ENCODE measurements at places on chromosomes 16 and 17.

- no peak for DNase-seq
Measured at GRCh38 chr17:37708616-37709212, 36.1 kb downstream of the HNF1B start.

DNA sequence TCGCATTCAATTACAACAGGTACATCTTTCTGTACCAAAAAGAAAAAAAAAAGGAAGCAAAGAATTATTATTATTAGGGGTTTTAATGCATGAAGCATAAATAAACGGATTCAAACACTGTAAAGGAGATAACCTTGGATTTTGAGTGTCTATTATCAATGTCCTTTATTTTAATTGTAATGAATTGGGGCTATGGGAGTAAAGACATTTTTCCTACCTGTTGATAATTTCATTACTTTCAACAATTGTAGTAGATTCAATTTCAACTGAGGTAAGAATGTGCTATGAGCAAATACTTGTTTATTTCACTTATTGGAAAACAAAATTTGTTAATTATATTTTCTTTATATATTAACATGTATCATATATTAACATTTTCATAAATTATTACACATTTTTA is 855.6 kb downstream of the KCNJ2 start:
- DNase-seq: no peak

DNA sequence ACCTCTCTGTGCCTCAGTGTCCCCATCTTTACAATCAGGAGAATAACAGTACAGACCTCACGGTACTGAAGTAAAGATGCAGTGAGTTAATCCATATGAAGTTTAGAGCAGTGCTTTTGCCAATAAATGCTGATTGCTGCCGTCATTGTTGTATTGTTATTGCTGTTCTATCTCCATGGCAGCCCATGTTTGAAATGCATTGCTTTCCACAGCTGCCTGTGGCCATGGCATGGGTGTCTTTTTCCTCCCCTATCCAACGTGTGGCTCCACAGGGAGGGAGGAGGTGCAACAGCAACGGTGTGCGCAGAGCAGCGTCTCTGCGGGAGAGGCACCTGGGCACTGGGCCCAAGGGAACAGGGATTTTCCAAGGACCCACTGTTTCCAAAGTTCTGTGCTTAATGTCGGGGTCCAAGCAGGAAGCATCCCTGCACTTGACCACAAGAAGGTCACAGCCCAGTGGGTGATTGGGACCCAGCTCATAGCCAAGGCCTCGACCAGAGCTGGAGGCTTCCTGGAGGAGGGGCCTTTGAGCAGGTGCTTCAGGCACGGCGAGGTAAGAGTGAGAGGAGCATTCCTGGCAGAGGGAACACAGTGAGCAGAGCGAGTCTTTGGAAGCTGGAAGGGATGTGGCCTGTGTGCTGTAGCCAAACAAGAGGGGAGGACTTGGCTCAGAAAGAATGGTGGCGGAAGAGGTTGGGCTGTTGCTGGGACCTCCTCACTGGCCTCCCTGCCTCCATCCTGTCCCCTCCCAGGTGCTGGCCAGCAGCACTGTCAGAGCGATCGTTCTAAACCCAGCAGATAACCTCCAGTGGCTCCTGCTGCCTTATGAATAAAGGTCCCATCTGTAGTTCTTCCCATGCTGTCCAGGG is 3.9 kb downstream of the RAI1 start:
- DNase-seq: peak; percentile 58

DNA sequence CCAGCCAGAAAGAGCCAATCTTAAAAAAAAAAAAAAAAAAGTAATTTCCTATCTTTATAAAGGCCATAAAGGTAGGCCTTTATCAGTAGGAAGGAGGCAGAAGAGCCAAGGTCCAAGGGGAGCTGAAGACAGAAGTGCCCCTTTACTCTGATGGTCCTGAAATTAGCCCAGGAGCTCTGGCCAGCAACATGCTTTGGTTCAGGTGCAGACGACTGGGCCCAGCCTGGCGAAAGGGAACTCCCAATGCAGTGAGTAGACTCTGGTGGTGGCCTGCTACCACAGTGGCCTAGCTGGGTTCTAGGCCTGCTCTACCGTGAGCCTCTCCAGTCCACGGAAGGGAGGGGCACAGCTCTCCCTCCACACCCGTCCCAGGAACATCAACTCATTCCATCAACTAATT is 23.1 kb upstream of the MEIOB start:
- no peak for DNase-seq

GRCh38 chr17:77609553-77610517 is 348.7 kb upstream of the TNRC6C start:
- no peak for DNase-seq

DNA sequence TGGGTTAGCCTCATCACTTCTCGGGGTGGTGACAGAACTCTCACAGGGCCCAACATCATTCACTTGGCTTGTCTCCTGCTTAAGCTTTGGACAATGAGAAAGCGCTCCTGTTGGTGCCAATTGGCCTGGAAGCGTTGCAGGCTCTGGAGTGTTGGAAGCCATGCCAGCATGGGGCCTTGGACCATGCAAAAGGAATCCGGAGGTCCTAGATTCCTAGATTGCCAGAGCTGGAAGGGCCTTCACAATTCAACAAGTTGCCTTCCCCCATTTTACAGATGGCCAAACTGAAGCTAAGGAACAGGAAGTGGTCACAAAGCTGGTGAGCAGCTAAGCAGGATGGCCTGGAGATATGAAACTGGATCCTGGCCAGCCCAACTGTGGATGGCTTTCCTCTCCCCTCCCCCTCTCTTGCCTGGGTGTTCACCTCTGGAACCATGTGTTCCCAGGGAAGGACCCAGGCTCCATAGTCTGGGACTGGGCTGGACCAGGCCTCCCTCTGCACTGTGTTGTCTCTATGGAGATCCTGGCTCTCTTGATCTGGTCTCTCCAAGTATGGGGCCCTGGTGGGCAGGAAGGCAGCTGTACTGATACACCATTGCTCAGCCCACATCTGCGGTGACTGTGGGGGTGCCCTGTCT is 6.0 kb upstream of the IGFBP4 start:
- DNase-seq: peak; percentile 18

GRCh38 chr17:63753215-63753614 is 11.6 kb upstream of the STRADA start:
- DNase-seq: no peak

GRCh38 chr16:85626191-85626981 is 13.3 kb downstream of the GSE1 start:
- DNase-seq: peak; percentile 97

DNA sequence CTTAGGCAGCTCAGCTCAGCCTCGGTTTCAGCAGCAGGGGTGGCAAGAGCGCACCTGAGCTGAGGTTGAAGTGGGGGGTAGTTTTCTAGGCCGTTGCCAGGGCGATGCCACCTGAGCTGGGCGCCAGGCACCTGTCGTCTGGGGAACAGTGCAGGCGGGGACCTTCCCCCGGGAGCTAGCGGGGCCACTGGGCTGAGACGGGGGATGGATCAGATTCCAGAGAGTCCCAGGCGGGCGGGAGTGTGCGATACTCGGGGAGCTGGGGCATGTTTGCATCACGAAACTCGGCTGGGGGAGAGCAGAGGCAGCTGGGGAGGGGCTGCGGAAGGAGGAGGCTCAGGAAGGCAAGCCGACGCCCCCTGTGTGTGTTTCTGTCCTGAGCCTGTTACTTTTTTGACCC is 477 bp upstream of the CLDN9 start:
- DNase-seq: peak; percentile 93

GRCh38 chr17:60321336-60322055 is 70.4 kb downstream of the USP32 start:
- no peak for DNase-seq

DNA sequence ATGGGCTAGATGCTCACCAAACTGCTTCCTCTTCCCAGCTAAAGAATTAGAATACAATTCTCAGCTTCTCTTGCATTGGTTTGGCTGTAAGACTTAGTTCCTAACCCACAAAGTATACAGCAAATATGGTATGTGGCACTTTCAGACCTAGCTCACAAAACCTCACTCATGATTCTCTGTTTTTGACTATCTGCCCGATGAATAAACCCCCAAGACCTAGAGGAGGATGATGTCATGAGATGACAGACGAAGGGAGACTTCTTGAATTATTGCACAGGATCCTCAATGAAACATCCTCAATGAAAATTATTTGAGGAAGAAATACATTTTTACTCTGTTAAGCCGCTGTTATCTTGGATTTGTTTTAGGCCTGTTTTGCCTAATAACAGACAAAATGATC is 14.3 kb downstream of the CNOT1 start:
- no peak for DNase-seq

- DNase-seq: peak; percentile 50
Measured at GRCh38 chr17:13194887-13195286, 177.1 kb upstream of the ELAC2 start.

GRCh38 chr17:40167685-40168261 is 9.5 kb upstream of the RAPGEFL1 start:
- no peak for DNase-seq

DNA sequence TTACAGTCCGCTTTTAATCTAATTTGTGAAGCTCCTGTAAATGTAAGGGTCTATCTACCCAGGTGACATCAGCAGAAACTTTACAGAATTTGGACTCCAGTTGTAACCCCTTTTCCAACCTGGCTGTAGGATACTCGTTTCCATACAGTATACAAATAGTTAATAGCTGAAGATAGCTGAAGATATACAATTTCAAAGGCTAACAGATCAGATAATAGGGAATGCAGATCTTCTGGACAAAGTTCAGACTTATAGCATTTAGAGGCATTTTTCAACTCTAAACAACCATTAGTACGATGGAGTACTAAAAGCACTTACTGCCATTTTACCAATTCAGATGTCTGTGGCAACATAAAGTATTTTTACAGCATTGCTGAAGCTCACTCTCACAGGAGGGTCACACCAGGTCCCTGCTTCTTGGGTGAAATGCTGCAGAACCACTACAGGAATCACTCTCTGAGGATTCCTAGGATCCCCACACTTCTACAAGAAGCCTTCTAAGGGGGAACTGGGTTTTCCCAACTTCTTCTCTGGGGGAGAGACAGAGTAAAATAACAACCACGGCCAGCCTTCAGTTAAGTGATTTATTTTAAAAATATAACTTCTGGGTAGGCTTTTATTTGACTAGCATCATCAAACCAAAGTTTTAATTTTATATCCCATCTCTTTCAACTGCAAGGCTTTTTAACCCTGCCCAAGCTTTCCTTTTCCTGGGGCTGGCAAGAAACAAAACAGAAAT is 2.9 kb downstream of the VEZF1 start:
- no peak for DNase-seq

DNA sequence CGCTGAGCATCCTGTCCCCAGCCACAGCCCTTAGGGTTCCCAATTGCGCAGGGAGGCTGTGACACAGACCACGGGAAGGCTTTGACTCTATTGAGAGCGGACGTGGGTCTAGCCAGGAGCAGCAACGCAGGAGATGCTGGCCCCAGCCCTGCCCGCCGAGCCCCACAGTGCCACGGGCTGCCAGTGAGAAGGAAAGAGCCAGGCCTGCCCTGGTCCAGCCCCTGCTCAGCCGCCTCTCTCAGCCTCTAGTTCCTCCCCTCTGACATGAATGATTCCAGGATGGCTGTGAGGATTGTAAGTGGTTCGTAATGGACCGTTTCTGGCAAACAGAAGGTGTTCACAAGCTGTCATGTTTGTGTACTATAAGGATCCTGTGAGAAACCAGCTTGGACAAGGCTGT is 2.5 kb downstream of the BHLHA9 start:
- DNase-seq: peak; percentile 4

DNA sequence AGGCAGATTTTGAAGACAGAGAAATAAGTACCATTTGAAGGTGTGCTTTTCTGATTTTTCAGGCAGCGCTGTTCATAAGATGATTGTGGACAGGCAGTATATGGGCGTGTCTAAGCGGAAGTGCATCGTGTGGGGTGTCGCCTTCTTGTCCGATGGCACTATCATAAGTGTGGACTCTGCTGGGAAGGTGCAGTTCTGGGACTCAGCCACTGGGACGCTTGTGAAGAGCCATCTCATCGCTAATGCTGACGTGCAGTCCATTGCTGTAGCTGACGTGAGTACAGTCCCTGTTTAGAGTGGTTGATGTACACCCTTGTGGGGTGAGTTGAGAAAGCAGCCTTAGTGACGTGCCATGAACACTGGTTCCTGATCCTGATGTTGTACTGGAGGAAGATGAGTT is 10.7 kb downstream of the UTP4 start:
- no peak for DNase-seq

- DNase-seq: peak; percentile 53
Measured at GRCh38 chr16:57186872-57187854, 1.0 kb downstream of the RSPRY1 start.

GRCh38 chr17:58176200-58176599 is 9.4 kb downstream of the OR4D2 start:
- DNase-seq: no peak

DNA sequence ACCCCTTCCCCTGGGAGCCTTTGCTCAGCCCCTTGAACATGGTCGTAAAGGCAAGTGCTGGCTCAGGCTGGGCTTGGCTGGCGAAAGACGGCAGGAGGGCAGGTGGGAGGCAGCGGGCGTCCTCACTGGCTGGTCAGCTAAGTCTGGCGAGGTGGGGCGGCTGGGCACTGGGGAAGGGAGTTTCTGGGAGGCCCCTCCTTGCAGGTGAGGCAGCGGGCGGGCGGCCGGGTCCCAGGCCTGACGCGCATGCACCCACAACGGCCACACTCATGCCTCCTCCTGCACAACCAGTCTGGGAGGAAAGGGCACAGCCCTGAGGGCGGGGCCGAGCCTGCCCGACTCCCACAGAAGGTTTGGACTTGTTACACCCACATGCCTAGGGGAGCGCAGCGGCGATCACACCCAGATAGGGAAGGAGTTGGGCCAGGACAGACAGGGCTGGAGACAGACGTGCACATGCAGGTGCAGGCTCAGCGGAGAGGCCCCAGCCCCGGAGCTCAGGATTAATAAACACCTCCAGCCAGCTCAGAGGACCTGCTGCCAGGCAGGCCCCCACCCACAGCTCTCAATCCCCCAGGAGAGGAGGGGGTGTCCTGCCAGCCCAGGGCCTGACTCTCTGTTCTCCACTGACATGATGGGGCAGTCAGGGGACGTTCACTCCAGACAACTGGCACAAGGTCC is at the start of gene EVPL:
Gene EVPL, minus strand, starts transcription at position 148 of the 681 bp plus-strand sequence. Its CDS starts 108 bp downstream, at position 40.
- no peak for DNase-seq

DNA sequence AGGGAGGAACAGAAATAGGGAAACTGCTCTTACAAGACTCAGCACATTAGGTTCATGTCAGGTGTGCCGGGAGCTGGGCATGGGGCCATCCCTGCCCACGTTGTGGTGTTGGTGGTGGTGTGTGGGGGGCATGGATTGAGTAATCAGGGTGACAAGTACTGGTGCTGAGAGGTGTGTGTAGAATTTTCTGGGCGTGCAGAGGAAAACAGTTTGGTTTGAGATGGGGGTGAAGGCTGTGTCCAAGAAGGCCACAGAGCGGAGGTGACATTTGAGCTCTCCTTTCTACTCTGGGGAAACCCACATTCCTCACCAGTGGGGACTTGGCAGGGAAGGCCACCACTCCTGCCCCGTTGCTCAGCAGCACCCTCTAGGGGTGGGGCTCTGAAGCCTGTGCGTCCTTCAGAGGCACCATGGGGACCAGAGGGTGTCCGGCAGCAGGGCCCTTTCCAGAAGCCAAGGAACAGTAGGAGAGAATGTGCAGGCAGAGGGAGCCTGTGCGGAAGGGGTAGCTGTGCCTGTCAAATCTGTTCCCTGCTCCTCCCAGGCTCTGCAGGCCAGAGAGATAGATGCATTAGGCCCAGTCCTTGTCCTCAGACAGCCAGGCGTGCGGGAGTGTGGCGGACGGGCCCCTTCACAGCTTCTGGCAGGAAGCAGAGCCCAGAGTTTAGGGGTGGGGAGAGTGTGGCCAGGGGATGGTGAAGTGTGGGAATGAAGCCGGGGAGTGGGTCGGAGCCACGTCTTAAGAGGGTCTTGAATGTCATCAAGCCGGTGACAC is 48.7 kb upstream of the GSE1 start:
- no peak for DNase-seq
